ENCODE measurements at places on chromosomes 2 and 18.
A peak's percentile ranks its signal among the peaks of the same experiment; 100 is the strongest.

- DNase-seq = no peak
Observed at GRCh38 chr18:45019469-45019868, 338.8 kb downstream of the SETBP1 start.

GRCh38 chr18:70195014-70195614 is 10.4 kb downstream of the RTTN start:
- no peak for DNase-seq

DNA sequence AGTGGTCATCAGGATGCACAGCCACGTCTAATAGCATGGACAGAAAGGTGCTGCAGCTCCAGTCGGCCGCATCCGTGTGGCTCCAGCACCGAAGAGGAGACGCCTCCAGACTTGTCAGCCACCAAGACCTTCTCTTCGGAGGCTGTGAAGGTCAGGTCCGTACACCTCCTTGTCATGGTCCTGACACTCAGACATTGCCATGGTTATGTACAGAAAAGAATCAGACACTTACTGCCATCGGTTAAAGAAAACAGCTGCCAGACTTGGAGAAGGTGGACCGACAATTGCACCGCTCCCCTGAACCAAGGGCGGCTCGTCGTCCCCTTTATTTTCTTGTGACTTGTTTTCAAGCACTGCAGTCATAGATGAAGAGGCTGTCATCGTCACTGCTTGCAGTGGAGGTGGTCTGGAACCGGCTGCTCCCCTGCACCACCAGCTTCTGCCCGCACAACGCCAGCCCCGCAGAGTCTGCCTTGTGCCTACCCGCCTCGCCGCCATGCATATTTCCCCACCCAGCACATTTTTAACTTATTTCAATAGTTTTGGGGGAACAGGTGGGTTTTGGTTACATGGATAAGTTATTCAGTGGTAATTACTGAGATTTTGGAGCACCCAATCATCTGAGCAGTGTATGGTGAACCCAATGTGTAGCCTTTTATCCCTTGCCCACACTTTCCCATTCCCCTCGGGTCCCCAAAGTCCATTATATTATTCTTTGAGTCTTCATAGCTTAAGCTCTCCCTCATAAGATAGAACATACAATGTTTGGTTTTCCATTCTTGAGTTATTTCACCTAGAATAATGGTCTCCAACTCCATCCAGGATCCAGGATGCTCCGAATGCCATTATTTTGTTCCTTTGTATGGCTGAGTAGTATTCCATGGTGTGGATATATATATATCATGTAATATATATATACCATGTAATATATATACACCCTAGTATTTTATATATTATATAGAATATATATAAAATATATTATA is 18.1 kb downstream of the FBXO48 start:
- DNase-seq = no peak

DNA sequence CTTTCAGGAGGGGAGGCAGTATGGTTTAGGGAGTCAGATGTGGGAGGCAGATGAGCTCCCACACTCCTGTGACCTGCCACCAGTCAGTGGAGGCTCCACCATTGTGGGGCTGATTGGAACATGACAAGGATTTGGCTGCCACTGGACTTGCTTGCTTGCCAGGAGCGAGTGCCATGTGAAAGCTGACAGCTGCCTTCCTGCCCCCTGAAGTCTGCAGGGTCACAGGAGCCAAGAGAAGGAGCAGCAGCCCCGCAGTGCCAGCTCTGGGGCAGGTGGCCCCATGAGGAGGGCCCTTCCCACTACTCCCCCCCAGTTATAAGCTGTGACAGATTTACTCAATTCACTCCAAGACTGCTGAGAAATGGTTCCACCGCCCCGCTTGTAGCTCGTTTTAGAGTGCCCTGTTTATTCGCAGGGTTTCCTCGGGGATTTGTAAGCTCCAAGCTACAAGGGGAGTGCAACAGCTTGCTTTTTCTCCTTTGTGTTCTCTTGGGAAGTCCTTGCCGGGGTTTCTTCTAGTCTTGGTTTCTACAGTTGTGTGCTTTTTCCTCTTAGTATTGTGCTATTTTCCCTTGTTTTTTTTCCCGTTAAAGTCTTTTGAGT is 414.3 kb downstream of the MEIS1 start:
- no peak for DNase-seq

DNA sequence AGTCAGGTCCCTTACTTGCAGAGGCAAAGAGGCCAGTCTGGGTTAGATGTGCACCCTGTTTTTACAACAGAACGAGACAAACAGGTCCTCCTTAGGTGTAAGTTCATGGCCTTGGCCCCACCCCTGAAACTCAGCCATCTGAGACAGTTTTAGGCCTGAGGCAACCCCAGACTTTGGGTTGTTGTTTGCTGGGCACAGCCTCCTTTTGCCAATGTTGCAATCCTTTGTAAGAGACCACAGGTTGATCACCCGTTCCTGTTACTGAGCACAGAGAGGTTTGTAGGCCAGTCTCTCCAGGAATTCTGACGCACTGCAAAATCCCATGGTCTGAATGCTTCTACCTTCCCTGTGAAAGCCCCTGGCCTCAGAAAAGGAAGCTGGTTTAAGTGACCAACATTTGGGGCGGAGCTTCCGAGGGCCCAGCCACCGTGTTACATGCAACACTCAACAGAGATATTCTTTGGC is 15.5 kb upstream of the IL1RN start:
- DNase-seq = no peak

- no peak for DNase-seq
Observed at GRCh38 chr18:58473071-58473470, 155.8 kb downstream of the ALPK2 start.

- DNase-seq = no peak
Observed at GRCh38 chr2:84175340-84175739, 283.7 kb downstream of the SUCLG1 start.

DNA sequence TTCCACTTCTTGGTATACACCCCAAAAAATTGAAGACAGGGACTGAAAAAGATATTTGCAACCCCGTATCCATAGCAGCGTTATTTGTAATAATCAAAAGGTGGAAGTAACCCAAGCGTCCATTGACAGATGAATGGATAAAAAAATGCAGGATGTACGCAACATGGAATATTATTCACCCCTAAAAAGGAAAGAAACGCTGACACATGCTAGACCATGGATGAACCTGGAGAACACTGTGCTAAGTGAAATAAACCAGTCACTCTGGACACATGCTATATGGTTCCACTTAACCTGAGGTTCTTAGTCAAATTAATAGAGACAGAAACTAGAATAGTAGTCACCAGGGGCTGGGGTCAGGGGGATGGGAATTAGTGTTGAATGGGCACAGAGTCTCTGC is 38.6 kb upstream of the PRLH start:
- no peak for DNase-seq

DNA sequence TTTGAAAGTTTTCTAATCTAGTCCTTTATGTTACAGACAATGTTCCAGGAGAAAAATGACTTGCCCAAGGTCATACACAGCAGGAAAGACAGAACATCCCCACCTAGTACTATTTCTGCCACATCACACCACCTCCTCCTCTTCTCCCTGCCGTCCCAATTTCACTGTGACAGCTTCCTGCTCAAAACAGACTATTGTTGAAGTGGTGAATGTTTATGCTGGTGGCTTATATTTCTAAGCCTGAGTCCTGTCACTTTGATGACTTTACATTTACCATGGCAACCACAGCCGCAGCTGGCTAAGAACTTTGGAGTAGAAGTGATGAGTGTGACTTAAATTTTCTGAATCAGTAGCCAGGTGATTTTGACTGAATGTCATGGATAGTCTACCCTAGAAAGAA is 10.0 kb downstream of the GALNT5 start:
- no peak for DNase-seq

GRCh38 chr2:227340106-227340505 is 15.1 kb downstream of the MFF start:
- no peak for DNase-seq

DNA sequence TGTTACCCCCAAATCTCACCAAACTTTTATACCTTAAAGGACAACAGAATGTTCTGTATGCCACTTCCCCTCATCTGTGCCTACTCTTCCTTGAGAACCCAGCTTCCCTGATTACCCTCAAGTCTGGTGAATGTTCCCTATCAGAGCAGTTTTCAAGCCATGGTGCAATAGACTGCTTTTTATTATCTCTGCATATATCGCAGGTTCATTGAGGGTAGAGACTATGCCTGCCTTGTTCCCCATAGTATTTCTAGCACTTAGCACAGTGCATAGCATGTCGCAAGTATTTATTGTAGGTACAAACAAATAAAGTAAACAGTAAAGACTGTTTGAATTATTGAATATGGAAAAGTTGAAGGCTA is 146.6 kb downstream of the HAUS1 start:
- no peak for DNase-seq

- DNase-seq = peak; percentile 76
Observed at GRCh38 chr2:105337122-105338019, at the start of gene C2orf49. Gene C2orf49, plus strand, starts transcription at chr2:105337540. Its CDS starts 48 bp downstream, at chr2:105337588.

- DNase-seq = no peak
Observed at GRCh38 chr18:44290366-44290977, 390.2 kb upstream of the SETBP1 start.

GRCh38 chr2:233915128-233915527 is 2.0 kb upstream of the TRPM8 start:
- DNase-seq = no peak

- no peak for DNase-seq
Observed at GRCh38 chr2:30456106-30456505, 9.1 kb downstream of the LCLAT1 start.

- no peak for DNase-seq
Observed at GRCh38 chr2:129912066-129912820, 67.2 kb upstream of the RAB6C start.

DNA sequence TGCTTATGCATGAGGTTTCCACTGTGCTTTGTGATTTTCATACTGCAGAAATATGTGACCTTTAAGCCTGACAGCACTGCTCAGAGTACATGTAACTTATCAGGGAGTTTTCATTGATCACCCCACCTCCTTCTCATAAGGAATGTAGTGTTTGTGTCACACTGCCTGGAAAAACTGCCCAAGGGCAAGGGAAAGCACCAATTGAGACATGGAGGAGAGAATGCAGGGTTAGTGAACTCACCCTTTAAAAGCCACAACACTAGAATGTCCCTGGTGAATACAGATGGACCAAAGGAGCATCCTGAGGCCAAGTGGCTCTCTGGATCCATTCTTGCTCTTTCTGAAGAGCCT is 147.2 kb upstream of the SPATS2L start:
- DNase-seq = no peak

GRCh38 chr2:121865914-121866313 is 110.5 kb downstream of the TSN start:
- DNase-seq = no peak

- no peak for DNase-seq
Observed at GRCh38 chr2:139622691-139623090, 842.5 kb upstream of the NXPH2 start.

DNA sequence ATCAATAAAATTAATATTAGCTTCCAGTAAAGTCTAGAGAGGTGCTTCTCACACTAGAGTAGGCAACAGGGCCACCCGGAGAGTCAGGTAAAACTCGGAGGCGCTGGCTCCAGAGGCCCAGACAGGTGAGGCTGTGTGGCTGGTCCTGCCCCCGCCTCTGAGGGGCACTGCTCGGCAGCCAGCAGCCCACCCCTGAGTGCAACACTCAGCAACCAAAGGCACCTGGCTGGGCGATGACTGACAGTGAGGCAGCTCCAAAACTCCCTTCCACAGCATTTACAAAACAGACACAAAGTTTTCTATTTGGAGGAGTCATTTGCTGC is 138.8 kb upstream of the ID2 start:
- no peak for DNase-seq

GRCh38 chr2:109210431-109211200 is 81.6 kb downstream of the SH3RF3 start:
- no peak for DNase-seq

Data from activated T-helper 1 cell treated with Interleukin-2 at 50 U/mL for 16 hours (primary cell).